NCI-H1417 treated with DMSO at 0.1 percent for 48 hours (cell line): ENCODE measurements at places on chromosomes 1 and 21.

- DNase-seq, result no peak
These were observed 5.3 kb downstream of the CREG1 start for GRCh38 chr1:167548059-167548932.

- DNase-seq, result no peak
These were observed 8.6 kb downstream of the ADAMTSL4 start for GRCh38 chr1:150557813-150558212.

GRCh38 chr1:238450976-238451375 is 560.3 kb upstream of the ZP4 start:
- DNase-seq, result no peak

DNA sequence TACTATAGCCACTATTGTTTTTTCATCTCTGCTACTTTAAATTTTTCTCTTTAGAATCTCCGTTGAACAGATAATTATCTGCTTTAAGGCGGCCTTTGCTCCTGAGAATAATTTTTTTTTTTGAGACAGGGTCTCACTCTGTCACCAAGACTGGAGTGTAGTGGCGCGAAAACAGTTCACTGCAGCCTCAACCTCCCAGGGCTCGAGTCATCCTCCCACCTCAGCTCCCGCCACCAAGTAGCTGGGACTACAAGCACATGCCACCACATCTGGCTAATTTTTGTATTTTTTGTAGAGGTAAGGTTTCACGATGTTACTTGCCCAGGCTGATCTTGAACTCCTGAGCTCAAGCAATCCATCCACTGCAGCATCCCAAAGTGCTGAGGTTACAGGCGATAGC is 28.6 kb downstream of the TRIT1 start:
- no peak for DNase-seq

DNA sequence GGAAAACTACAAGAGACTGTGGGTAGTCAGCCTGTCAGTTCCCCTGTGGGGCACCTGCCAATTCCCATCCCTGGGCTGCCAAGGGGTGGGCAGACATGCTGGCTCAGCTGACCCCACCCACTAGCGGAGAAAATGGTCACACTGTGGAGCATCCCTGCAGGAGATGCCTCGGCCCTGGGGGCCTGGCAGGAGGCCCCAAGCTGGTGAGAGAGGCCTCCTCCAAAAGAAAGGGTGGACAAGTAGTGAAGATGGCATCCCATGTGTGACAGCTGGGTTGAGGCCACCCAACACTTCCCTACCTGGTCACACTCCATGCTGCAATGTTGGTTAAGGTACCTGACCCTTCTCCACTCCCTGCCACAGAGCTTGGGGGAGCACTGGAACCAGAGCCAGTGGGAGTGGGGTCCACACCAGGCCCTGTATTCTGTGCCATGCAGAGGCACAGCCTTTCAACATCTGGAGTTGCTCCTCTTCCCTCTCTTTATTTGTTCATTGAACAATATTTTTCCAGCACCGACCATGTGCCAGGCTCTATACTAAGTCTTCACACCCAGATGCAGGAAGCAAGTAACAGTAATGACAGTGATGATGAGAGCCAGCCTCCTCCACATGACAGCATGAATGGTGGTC is 59.5 kb downstream of the KLHDC7A start:
- no peak for DNase-seq

GRCh38 chr1:233375653-233376052 is 48.1 kb downstream of the MAP3K21 start:
- DNase-seq, result no peak
